CD4-positive, alpha-beta T cell treated with Interleukin-6 at 100 ng/mL for 8 hours (primary cell): ENCODE measurements at places on chromosomes 5 and 9.

GRCh38 chr5:5628866-5629606 is 206.6 kb downstream of the ICE1 start:
- DNase-seq, result no peak

GRCh38 chr5:150391986-150392385 is 20.7 kb downstream of the CD74 start:
- no peak for DNase-seq

- no peak for DNase-seq
These were observed 159.8 kb upstream of the MVB12B start for GRCh38 chr9:126166866-126167265.

DNA sequence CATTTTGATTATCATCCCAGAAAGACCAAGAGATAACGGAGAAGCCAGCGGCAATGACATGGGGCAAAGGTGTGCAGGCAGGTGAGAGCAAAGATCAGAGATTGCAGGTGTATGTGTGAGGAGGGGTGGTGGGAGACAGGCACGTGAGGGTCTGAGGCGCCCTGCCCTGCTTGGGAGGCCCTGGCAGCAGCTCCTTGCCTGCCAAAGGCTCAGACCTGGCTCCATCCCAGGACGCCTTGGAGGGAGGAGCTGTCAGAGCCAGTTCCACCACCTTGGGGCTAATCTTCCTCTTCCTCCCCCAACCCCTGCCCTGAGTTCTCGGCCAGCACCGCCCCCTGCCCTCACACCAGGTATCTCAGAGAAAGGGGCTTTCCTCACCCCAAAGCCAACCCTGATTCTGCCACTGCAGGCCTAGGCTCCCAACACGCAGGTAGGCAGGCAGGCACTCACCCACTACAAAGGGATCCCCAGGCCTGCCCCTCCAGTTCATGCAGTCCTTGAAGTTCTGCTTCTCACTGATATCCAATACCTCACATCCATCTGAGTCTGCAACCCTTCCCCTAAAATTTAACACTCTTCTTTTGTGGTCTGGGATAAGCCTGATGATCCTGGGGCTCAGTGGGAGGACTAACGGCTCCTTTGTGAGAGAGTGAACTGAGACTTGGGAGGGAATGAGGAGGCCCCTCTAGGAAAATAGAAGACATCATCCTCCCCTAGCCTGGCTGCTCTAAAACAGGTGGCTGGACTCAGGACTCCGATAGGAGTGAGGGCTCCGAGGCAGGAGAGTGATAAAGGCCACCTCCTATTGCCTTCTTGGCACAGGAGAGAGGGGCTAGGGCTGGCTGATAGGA is 1.8 kb downstream of the AQP3 start:
- DNase-seq, result peak; percentile 21

- DNase-seq, result no peak
These were observed 56.4 kb downstream of the GCNT4 start for GRCh38 chr5:74995926-74996325.

DNA sequence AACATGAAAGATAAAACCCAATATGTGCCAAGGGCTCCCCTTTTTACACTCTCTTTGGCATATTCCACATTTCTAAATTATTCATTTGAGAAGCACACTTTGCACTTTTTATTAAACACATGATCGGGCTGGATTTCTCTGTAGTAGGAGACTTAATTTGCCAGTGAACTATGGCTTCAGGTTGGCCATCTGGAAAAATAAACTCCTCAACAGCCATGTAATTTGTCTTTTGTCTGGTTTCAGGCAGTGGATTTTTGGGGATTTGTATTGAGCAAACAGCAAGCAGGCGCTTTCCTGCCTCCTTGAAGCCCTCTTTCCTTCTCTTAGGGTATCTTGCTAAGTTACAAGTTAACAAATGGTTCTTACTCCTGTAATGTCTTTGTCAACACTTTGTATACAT is 73.0 kb upstream of the DMRTA1 start:
- no peak for DNase-seq

DNA sequence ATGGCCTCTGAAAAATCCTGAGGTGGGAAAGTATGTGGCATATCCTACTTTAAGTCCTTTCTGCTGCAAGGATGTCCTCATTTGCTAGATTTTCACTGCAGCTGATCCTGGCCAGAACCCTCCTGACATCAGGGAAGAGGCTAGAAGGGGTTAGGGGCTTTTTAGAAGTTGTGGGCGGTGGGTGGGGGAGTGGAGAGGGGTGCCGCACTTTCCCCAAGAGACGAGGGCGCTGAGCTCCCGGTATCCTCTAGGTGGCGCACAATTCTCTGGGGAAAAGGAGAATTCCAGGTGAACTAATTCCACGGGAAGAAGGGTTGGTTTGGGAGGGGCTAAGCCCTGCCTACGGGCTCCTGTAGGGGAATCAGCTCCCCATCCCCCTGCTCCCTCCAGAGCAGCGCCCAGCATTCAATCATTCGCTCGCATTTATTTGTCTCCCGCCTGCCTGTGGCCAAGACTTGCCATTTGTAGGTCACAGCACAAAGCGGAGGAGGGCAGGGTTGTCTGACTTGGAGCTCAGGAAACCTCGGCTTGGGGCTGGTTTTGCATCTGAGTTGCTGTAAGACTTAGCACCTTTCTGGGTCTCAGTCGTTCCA is 42.9 kb upstream of the HAND1 start:
- no peak for DNase-seq

- no peak for DNase-seq
These were observed 3.5 kb upstream of the PHYHD1 start for GRCh38 chr9:128917151-128917849.

GRCh38 chr5:138282920-138283742 is 8.7 kb upstream of the GFRA3 start:
- no peak for DNase-seq

DNA sequence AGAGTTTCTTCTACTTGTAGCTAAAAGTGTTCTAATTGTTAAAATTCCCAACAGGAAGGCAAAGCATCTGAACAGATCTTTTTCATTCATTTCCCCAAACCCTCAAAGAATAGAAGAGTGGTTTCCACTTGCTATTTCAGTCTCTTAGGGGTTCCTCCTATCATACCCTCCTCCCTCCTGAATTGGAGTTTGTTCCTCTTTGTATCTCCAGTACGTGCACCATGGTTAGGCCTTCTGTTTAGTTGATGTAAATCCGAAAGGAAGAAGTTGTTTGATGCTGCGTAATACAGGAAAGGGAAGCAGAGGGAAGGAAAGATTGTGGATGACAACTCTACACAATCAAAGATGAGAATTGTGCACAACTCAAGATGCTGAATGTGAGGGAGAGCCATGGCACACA is 303.6 kb downstream of the PIK3R1 start:
- no peak for DNase-seq

DNA sequence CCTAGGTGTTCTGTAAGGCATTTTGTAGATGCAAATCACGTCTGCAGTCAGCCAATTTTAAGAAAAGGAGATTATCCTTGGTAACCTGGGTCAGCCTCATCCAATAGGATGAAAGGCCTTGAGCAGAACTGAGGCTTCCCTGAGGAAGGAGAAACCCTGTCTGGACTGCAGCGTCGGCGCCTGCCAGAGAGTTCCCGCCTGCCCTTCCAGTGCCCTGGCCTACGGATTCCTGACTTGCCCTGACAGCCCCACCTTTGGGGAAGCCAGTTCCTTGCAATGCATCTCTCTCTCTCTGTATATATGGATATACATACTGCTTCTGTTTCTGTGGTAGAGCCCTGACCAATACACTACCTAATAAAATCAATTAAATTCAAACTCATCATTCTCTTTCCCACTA is 66.2 kb upstream of the RUFY1 start:
- DNase-seq, result no peak

GRCh38 chr9:6562871-6563430 is 82.6 kb downstream of the GLDC start:
- no peak for DNase-seq

- no peak for DNase-seq
These were observed 309.4 kb downstream of the NR3C1 start for GRCh38 chr5:143094087-143094521.

GRCh38 chr5:78182838-78183237 is 111.7 kb downstream of the AP3B1 start:
- no peak for DNase-seq

- no peak for DNase-seq
These were observed 12.2 kb upstream of the GPR151 start for GRCh38 chr5:146528236-146528635.
